ENCODE measurements at places on chromosomes 16 and 17.

DNA sequence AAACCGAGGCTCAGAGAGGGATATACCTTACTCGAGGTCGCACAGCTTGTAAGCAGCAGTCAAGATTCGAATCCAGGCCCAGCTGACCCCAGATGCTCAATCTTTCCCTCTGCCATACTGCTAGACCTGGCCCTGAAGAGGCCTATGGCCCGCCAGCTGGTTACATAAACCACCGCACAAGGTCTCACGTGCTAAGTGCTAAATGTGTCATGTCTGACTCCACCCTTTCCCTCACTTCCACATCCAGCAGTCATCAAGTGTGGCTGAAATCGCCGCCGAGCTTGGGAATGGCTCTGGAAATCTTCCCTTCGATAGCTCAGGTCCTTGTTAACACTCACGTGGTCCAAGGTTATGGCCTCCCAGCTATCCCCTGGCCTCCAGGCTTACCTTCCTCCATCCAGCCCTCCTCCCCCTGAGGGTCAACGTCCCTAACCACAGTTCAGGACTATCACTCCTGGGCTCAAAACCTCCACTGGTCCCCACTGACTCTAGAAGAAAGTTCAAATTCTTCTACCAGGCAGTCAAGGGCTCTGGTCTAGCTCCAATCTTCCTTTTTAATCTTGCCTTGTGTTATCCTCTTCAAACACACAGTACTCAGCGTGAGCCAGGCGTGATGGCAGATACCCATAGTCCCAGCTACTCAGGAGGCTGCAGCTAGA, 3.5 kb downstream of the ZBTB4 start:
- no peak for DNase-seq

DNA sequence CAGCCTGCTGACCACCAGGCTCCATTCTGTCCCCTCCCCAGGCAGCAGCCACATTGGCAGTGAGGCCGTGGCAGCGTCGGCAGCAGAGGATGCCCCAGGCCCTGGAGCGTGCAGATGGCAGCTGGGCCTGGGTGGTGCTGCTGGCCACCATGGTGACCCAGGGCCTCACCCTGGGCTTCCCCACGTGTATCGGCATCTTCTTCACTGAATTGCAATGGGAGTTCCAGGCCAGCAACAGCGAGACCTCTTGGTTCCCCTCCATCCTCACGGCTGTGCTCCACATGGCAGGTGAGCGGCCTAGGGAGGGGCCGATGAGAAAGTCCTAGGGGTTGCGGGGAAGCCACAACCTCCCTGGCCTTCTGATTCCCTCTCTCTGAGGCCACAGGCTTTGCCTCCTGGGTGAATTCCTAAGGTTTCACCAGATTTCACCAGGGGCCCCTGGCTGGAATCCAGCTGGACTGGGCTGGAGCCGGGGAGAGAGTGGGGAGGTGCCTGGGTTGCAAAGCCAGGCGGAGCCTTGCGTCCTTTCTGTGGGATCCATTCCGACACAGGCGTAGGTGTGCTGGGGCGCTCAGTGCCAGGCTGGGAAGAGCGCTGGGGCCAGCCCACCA, 5.9 kb downstream of the SLC16A5 start:
- no peak for DNase-seq

- no peak for DNase-seq
These were observed 447.1 kb upstream of the CDH5 start for GRCh38 chr16:65919145-65919985.

- no peak for DNase-seq
These were observed 7.0 kb downstream of the PLXDC1 start for GRCh38 chr17:39144416-39144840.

DNA sequence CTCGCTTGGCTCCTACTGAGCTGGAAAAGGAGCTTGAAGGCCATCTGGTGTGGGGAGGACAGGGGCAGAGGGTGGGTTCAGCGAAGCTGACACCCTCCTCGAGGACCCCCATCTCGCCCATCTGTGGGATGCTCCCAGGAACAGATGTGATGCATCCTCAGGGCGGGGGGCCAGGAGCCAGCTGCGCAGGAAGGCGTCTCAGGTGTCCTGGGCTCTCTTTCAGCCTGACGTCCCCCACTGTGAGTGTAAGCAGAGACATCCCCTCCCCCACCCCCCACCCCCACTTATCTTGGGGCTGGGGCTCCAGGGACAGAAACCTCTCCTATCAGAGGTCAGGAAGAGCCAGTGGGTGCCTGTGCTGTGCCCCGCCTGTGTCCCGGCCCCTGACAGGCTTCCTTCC, 16.2 kb downstream of the KIF19 start:
- DNase-seq = no peak

DNA sequence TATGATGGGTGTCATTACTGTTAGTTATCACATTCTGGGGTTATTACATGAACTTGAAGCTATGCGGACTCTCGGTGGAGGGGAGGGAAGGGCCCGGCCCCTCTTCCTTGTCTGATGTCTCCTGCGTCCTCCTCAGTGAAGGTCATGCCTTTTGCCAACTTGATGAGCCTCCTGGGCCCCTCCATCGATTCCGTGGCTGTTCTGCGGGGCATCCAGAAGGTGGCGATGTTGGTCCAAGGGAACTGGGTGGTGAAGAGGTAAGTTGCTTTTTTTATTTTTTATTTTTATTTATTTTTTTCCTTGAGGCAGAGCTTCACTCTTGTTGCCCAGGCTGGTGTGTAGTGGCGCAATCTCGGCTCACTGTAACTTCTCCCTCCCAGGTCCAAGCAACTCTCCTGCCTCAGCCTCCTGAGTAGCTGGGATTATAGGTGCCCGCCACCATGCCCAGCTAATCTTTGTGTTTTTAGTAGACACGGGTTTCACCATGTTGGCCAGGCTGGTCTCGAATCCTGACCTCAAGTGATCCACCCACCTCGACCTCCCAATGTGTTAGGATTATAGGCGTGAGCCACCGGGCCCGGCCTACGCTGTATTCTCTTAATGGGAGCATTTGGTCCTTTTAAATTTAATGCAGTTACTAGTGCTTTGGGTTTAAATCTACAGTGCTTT, 21.6 kb downstream of the POLR3E start:
- DNase-seq = peak; percentile 47

- DNase-seq = no peak
These were observed 24.4 kb downstream of the HS3ST4 start for GRCh38 chr16:25716186-25716585.

GRCh38 chr17:72117535-72118334, 3.1 kb upstream of the SOX9 start:
- DNase-seq = no peak
